HS-5 (cell line): ENCODE measurements at places on chromosomes 6 and 20.
A peak's percentile ranks its signal among the peaks of the same experiment; 100 is the strongest.

GRCh38 chr6:110188791-110189190, 8.6 kb downstream of the CDC40 start:
- DNase-seq: no peak

- no peak for DNase-seq
Measured at GRCh38 chr6:130982941-130983456, 80.0 kb downstream of the EPB41L2 start.

DNA sequence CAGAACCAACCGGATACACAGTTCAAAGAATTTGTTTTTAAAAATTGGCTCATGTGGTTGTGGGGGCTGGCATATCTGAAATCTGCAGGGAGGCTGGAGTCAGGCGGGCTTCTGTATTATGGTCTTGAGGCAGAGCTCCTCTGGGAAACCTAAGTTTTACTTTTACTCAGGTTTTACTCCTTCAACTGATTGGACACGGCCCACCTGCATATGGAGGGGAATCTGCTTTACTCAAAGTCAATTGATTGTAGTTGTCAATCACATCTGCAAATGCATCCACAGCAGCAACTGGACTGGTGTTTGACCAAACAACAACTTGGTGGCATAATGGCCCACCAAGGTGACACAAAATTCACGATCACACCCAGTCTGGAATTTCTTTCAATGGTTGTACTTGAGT, 103.4 kb downstream of the ERMARD start:
- DNase-seq: no peak

DNA sequence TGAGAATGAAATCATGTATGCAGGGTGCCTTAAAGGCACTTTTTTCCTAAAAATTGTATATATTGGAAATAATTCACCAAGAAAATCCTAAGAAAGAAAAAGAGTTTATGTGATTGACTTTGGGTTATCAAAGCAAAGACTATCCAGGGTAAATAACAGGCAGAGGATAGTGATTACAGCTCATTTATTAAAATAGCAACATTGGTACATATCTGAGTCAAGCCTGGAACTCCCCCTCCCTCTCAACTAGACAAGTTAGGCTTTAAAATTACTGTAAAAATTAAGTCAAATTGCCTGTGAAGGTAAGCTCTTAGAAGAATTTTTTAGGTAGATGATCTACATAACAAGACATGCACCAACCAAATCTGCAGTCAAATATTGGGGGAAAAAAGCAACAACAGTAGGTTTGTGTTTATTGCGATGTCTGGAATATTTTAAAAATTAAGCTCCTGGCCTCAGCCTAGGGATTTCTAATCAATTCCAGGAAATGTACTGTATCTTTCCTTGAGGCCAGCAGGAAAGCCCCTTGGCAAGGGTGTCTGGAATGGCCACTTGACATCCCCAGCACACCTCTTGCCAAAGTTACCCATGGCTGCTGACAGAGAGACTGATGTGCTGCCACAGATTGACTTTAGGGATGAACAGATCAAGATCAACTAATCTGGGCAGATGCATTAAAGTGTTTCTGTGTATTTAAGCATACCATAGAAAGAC, 31.2 kb upstream of the HBS1L start:
- no peak for DNase-seq

DNA sequence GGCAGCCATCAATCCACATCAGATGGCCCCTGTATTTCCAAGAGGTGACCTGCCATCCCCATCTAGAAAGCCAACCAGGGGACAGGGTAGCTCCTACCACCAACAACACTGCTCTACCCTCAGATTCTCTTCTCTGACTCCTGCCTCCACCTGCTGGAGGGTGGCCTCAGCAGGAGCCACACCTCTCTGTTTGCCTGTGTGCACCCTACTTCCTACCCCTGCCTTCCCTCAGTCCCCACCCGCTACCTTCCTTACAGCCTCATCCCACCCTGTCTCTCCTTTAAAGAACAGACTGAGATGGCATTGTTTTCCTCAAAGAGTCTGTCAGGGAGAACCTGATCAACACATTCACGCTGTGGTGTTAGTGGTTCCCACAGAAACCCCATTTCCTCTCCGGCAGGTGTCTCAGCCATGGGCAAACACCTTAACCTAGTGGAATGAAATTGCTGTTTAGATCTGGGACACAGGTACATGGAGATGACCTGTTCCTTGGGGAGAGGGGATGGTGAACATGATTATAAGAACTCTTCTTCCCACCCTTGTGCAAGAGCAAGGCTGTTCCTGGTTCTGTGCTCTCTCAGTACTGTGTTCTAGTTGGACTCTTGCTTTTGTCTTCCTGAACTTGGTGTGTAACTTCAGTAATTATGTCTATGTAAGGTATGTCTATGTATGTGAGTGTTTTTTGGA, 1.8 kb downstream of the ENTPD6 start:
- DNase-seq: no peak

GRCh38 chr20:51434580-51435247, 107.8 kb downstream of the NFATC2 start:
- DNase-seq: peak; percentile 92

DNA sequence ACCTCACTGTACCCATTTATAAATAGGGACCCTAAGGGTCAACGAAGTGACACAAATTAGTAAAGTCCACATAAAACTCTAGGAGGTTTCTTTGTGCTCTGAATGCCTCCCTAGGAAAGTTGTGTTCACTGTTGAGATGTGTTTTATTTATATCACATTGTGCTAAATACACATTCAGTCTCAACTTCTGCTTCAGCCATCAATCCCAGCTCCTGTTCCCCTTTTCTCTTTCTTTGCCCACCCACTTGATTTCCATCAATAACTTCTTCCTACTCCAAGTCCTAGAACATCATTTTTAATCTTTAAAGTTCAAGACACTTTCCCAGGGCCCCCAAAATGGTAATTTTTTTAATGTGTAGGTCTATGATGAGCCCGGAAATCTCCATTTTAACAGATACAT, 208.3 kb upstream of the RAB32 start:
- no peak for DNase-seq

DNA sequence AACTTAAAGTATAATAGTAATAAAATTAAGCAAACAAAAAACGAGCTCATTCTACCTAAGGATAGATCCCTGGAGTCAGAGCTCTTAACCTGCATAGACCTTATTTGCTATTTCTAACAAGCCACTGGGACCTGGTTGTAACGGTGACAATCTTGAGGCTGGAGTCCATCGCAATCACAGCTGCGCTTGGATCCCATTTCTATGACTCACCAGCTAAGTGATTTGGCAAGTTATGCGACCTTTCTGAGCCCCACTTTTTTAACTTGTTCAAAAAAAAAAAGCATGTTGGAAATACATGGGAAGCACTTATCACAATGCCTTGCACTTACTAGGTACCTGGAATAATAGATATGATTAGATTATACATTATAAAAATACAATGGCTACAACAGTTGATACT, 389.5 kb upstream of the CDH4 start:
- peak; percentile 15 for DNase-seq
